ENCODE measurements at places on chromosomes 4 and X.
A peak's percentile ranks its signal among the peaks of the same experiment; 100 is the strongest.

DNA sequence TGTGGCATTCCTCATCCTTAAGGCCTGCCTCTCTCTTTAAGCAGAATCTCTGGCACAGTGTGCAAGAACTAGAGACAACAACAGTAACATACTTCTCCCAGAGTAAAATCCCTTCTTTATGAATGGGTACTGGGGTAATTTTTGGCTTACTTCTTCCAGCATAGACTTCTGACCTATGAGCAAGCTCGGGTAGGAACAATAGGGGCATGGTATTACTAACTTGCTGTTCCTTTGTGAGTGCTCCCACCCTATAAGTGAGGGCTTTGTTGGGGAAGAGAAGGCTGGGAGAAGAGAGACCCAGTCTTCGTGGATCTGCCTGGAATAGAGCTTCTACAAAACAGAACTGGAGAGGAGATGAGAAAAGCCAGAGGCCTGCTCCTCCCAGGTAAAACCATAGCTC is 30.2 kb downstream of the CLDN2 start:
- DNase-seq = no peak
- no peak overlapping the region for H3K4me3 ChIP-seq
- no peaks in the 10 kb centered on the region for H3K27me3 ChIP-seq
- no peak overlapping the region for H3K27ac ChIP-seq
- no peaks in the 10 kb centered on the region for H3K4me1 ChIP-seq

- no peaks in the 10 kb centered on the region for H3K36me3 ChIP-seq
- no peak for DNase-seq
- no peaks in the 10 kb centered on the region for H3K4me1 ChIP-seq
- H3K4me3 ChIP-seq = no peak overlapping the region
- no peaks in the 10 kb centered on the region for H3K27me3 ChIP-seq
Observed at GRCh38 chrX:113906168-113906567, 677.7 kb upstream of the HTR2C start.

DNA sequence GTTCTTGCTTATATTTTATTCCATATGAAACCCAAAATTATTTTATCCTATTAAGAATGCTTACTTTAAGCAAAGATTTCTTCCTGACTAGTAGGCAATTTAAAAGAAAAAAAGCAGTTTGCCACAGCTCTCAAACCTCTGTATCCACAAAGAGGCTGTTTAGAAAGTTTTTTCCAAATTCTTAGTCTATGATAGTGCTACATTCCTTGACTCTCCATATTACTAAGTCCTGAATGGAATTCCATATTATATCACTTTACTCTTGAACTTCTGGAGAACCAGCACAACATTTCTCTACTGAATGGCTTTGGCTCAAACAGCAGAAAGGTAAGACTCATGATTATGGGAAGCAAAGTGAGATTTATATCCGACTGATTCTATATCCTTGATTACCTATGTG is 8.3 kb downstream of the SLC10A6 start:
- H3K4me3 ChIP-seq = no peak overlapping the region
- H3K27me3 ChIP-seq = peaks cover 2% of the 10 kb centered on the region
- no peaks in the 10 kb centered on the region for H3K4me1 ChIP-seq
- no peaks in the 10 kb centered on the region for H3K36me3 ChIP-seq
- DNase-seq = no peak
- H3K27ac ChIP-seq = no peak overlapping the region

DNA sequence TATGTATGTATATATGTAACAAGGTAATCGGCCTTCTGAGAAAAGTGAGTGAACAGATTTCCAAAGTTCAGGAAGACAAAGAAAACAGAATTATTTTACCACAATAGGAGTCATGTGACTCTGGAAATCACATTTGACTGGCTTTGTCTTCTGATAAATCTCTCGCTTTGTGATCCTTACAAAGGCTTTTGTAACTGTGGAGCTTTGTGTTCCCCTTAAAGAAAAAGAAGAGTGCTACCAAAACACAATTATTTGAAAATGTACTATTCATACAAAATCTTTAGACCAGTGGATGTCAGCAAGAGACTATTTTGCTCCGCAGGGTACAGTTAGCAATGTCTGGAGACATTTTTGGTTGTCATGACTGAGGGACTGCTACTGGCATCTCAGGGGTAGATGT is 238.8 kb downstream of the LDB2 start:
- no peaks in the 10 kb centered on the region for H3K36me3 ChIP-seq
- H3K4me1 ChIP-seq = no peaks in the 10 kb centered on the region
- no peak for DNase-seq
- H3K27ac ChIP-seq = no peak overlapping the region

DNA sequence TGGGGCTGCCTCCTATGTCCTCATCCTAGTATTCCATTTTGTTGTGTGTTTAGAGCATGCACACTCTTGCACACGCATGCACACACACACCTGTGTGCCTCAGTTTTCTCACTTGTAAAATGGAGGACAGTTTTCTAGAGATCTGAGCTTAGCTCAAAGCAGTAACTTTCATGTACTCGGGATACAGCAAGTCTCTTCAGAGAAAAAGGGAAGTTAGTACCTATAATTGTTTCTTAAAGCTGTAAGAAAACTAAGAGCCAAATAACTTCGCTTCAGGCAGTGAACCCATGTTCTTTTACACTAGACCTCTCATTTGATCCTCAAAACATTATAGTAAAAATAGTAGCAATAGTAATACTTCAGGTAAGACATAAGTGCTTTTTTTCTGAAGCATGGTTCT is 49.6 kb downstream of the KIT start:
- H3K27me3 ChIP-seq = peaks cover 2% of the 10 kb centered on the region
- H3K4me1 ChIP-seq = peaks cover 5% of the 10 kb centered on the region
- DNase-seq = no peak
- H3K36me3 ChIP-seq = no peaks in the 10 kb centered on the region

GRCh38 chr4:174654634-174655033 is 132.3 kb upstream of the HPGD start:
- DNase-seq = no peak
- H3K27me3 ChIP-seq = no peaks in the 10 kb centered on the region
- H3K36me3 ChIP-seq = no peaks in the 10 kb centered on the region
- H3K4me1 ChIP-seq = no peaks in the 10 kb centered on the region
- no peak overlapping the region for H3K27ac ChIP-seq
- H3K4me3 ChIP-seq = no peak overlapping the region

- peak overlapping the region; percentile 61 for H3K27ac ChIP-seq
- no peaks in the 10 kb centered on the region for H3K27me3 ChIP-seq
- peaks cover 19% of the 10 kb centered on the region for H3K4me1 ChIP-seq
- H3K4me3 ChIP-seq = no peak overlapping the region
- peaks cover 12% of the 10 kb centered on the region for H3K36me3 ChIP-seq
Observed at GRCh38 chr4:2930758-2931511, 32.3 kb downstream of the NOP14 start.

DNA sequence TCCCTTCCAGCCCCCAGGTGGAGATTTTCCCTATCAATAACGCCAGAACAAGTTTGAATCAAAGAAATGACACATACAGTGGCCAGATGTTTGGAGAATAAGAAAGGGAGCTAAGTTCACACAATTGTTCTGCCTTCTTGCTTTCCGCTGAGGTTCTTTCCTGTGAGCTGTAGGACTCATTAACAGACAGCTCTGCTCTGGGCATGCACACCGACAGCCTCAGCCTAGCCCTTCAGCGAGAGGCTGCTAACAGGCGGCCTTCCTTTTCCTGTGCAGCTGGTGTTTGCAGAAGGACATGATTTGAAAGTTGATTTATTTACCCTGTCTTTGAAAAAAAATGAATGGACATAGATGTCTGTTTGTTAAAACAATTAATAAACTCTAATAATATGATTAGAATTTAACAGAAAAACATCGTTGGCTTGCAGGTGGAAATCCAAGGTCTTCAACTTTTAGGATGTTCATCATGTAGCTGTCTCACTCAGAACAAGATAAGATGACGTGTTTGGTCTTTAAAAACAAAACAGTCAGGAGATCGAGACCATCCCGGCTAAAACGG is 183.3 kb downstream of the KDR start:
- no peak overlapping the region for H3K27ac ChIP-seq
- DNase-seq = no peak
- H3K27me3 ChIP-seq = peaks cover 6% of the 10 kb centered on the region

GRCh38 chrX:24380262-24381187 is 20.1 kb downstream of the SUPT20HL1 start:
- no peak overlapping the region for H3K4me3 ChIP-seq
- H3K27me3 ChIP-seq = peaks cover 10% of the 10 kb centered on the region
- no peaks in the 10 kb centered on the region for H3K4me1 ChIP-seq

- H3K36me3 ChIP-seq = no peaks in the 10 kb centered on the region
- no peak for DNase-seq
- peaks cover 6% of the 10 kb centered on the region for H3K27me3 ChIP-seq
- no peak overlapping the region for H3K27ac ChIP-seq
- H3K4me1 ChIP-seq = peaks cover 9% of the 10 kb centered on the region
- H3K4me3 ChIP-seq = no peak overlapping the region
Observed at GRCh38 chrX:39728852-39729598, 368.7 kb downstream of the BCOR start.

DNA sequence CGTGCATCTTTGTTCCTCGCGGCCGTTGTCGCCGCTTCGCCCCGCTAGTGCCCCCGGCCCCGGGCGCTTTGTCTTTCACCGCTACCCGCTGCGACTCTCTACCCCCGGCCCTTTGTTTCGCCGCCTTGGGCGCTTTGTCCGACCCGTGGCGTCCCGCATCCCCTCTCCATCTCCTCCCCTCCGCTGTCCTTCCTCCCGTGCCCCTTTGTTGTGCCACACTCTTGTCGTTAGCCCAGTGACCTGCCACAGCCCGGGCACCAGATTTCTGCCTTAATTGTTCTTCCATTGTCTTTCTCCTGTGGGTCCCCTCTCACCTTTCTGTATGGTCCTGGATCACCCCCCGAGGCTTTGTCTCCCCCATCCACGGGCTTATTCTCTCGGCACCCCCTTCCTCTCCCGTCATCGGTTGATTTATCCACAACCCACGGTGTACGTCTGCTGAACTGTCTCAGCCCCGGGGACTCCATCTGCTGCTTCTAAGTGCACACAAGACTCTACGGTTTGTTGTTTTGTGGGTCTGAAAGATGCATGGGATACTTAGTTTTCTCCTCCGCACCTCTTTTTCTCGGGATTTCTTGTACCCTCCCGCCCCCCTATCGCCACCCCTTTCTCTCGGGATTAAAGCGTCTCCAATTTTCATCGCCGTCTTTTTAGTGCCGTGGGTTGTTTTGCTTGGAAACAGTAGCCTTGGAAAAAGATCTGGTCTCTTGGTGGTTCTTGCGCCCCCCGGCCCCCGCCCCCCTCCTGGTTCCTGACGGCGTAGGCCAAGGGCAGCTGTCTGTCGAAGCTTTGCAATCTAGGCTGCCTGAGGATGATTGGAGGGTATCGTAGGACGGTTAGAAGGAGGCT is 783 bp downstream of the RBPJ start:
- peaks cover 44% of the 10 kb centered on the region for H3K4me1 ChIP-seq
- no peaks in the 10 kb centered on the region for H3K27me3 ChIP-seq
- peaks cover 13% of the 10 kb centered on the region for H3K36me3 ChIP-seq
- peak; percentile 34 for DNase-seq
- H3K27ac ChIP-seq = peak overlapping the region; percentile 99

DNA sequence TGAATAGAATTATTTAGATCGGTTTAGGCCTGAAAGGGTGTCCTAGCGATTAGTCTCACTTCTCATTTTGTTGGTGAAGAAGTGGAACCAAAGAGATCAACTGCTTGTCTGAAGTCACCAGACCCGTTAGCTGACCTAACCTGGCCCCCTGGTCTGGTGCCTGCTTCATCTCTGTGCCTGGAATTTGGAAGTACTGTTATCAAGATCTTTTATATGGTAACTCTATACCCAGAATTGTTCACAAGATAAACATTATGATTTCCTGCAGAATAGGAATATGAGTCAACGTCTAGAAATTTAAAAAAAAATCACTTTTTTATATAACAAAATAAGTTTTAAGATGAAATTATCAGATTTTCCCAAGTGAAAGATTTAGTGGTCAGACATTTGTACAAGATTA is 37.2 kb downstream of the LRP2BP start:
- H3K27me3 ChIP-seq = no peaks in the 10 kb centered on the region
- no peak overlapping the region for H3K27ac ChIP-seq
- H3K4me1 ChIP-seq = no peaks in the 10 kb centered on the region
- no peak for DNase-seq
- H3K4me3 ChIP-seq = no peak overlapping the region

DNA sequence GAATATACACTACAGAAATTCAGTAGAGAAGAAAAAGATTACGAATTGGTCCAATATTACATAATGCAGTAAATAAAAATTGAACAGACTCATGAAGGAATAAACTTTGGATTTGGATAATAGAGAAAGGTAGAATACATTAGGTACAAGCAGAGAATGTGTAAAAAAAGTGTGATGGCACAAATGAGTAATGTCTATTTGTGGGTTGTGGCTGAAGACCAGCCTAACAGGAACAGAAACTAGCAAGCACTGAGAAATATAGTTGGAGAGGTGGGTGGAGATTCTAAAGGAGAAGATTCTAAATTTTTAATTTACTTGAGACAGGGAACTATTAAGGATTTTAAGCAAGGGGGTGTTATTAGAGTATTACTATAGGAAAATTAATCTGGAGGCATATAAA is 15.2 kb upstream of the CLOCK start:
- H3K4me1 ChIP-seq = peaks cover 7% of the 10 kb centered on the region
- peaks cover 2% of the 10 kb centered on the region for H3K36me3 ChIP-seq
- no peak overlapping the region for H3K4me3 ChIP-seq
- no peak overlapping the region for H3K27ac ChIP-seq

GRCh38 chr4:14787894-14788293 is 214.4 kb upstream of the CPEB2 start:
- DNase-seq = no peak
- H3K27me3 ChIP-seq = no peaks in the 10 kb centered on the region
- H3K27ac ChIP-seq = no peak overlapping the region
- H3K4me1 ChIP-seq = peaks cover 1% of the 10 kb centered on the region
- H3K4me3 ChIP-seq = no peak overlapping the region

- H3K4me1 ChIP-seq = no peaks in the 10 kb centered on the region
- no peak overlapping the region for H3K27ac ChIP-seq
- H3K36me3 ChIP-seq = no peaks in the 10 kb centered on the region
- DNase-seq = no peak
- no peak overlapping the region for H3K4me3 ChIP-seq
Observed at GRCh38 chr4:163694385-163694784, 199.9 kb downstream of the TMA16 start.

DNA sequence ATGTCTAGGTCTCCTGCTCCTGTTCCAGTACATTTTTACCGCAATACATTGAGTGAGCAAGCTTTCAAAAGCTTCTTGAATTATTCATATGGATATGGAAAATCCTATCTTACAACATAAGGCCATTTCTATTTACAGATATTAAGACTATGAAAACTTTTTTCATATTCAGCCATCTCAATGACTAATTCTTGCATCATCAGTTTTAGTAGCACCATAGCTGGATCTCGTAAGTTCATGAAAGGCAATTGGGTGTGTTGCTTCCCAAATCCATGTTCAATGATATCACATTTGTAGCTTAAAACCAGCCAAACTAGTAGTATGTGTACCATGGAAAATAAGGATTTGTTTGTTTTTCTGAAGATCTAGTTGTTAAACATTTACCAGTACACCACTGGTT is 118.3 kb upstream of the GABRA2 start:
- no peaks in the 10 kb centered on the region for H3K36me3 ChIP-seq
- no peaks in the 10 kb centered on the region for H3K27me3 ChIP-seq
- H3K27ac ChIP-seq = no peak overlapping the region
- no peaks in the 10 kb centered on the region for H3K4me1 ChIP-seq
- H3K4me3 ChIP-seq = no peak overlapping the region
- DNase-seq = no peak

Measured in activated naive CD8-positive, alpha-beta T cell treated with anti-CD3 and anti-CD28 coated beads, Interleukin-2, amount 10 ng/mL, durations not matched to agents 7 days and 5 days (primary cell).